Calu3 (cell line): ENCODE measurements at places on chromosomes 3 and 15. TPM values are rescaled to one million over a fixed set of nuclear protein-coding genes. Genes with fewer than 3 reads are reported as not detected.

The CACNA2D3 gene
- total RNA-seq = not detected in 2 replicates

The COL7A1 gene
- total RNA-seq = 8.6 and 13.9 TPM in 2 replicates

The STRIT1 gene
- total RNA-seq = not detected in 2 replicates

GRCh38 chr3:113963879-113964278 lies 16.1 kb downstream of the ZDHHC23 start:
- no peaks in the 10 kb centered on the region for H3K27me3 ChIP-seq
- no peak for DNase-seq
- H3K4me3 ChIP-seq = no peak overlapping the region
- H3K36me3 ChIP-seq = no peaks in the 10 kb centered on the region
- no peak overlapping the region for H3K27ac ChIP-seq
- no peaks in the 10 kb centered on the region for H3K4me1 ChIP-seq

GRCh38 chr15:67803996-67804843 lies 21.1 kb upstream of the SKOR1 start:
- no peak overlapping the region for H3K27ac ChIP-seq
- no peaks in the 10 kb centered on the region for H3K36me3 ChIP-seq
- no peaks in the 10 kb centered on the region for H3K27me3 ChIP-seq
- no peak overlapping the region for H3K4me3 ChIP-seq
- H3K4me1 ChIP-seq = no peaks in the 10 kb centered on the region

DNA sequence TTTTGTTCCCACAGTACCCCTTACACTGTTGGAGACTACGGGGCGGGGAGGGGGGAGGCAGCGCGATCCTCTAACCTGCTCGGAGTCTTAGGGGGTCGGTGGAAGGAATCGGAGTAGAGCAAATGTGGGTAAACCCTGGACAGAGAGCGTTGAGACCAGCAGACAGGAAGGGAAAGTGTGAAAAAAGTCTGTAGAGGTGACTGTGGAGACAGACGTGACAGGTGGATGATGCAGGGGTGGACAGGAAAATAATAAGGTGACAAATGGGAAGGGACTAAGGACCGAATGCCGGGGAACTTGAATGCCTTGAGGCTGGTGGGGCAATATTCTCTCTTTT lies 424 bp downstream of the EAF2 start:
- H3K4me3 ChIP-seq = peak overlapping the region; percentile 86
- DNase-seq = no peak
- H3K27me3 ChIP-seq = no peaks in the 10 kb centered on the region
- H3K36me3 ChIP-seq = peaks cover 19% of the 10 kb centered on the region

The TGM5 gene
- not detected in 2 replicates for total RNA-seq

The RASGRF1 gene
- total RNA-seq = 2.2 and 2.9 TPM in 2 replicates

DNA sequence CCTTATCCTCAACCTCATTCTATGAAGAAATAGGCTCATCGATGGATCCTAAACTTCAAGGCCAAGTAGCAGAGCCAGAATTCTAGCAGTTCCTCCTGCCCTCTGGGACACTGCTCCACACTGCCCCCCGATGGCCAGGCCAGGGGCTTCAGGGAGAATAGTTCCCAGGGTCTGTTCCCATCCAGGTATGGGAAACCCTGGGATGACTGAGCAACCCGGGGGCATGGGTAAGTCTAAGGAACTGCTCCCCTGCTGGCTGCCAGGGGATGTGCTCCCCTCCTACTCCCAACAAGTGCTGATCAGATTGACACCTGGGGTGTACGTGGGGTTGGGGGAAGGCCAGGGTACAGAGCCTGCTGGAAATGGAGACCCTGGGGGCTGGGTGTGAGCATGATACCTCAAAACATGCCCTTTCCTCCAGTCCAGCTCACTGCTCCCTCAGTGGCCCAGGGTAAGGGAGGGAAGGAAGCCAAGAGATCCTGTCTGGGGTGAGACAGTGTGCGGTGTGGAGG lies 7.6 kb downstream of the ULK3 start:
- no peak overlapping the region for H3K4me3 ChIP-seq
- peaks cover 16% of the 10 kb centered on the region for H3K4me1 ChIP-seq
- peaks cover 5% of the 10 kb centered on the region for H3K36me3 ChIP-seq

DNA sequence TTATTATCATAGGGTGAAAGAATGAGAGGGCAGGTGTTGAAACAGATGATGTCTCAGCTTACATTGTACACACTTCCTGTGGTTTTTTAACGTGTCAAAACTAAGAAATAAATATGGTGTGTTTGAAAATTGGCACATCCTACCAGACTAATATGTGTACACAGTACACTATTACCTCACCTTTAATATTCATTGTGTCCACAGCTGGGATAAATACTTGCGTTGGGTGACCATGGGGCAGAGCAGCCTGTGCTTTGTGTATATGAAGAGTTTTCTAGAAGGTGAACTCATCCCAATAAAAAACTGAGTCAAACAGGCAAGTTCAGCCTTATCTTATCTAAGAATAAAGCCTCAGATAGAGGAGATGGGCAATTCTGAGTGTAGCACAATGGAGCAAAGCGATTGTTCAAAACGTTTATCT lies 17.3 kb downstream of the SUCNR1 start:
- peaks cover 5% of the 10 kb centered on the region for H3K36me3 ChIP-seq
- no peaks in the 10 kb centered on the region for H3K27me3 ChIP-seq
- DNase-seq = no peak
- H3K4me1 ChIP-seq = peaks cover 6% of the 10 kb centered on the region
- H3K27ac ChIP-seq = no peak overlapping the region

GRCh38 chr15:97168704-97169475 lies 791.6 kb upstream of the ARRDC4 start:
- H3K4me3 ChIP-seq = no peak overlapping the region
- DNase-seq = no peak
- no peaks in the 10 kb centered on the region for H3K36me3 ChIP-seq
- no peaks in the 10 kb centered on the region for H3K27me3 ChIP-seq

DNA sequence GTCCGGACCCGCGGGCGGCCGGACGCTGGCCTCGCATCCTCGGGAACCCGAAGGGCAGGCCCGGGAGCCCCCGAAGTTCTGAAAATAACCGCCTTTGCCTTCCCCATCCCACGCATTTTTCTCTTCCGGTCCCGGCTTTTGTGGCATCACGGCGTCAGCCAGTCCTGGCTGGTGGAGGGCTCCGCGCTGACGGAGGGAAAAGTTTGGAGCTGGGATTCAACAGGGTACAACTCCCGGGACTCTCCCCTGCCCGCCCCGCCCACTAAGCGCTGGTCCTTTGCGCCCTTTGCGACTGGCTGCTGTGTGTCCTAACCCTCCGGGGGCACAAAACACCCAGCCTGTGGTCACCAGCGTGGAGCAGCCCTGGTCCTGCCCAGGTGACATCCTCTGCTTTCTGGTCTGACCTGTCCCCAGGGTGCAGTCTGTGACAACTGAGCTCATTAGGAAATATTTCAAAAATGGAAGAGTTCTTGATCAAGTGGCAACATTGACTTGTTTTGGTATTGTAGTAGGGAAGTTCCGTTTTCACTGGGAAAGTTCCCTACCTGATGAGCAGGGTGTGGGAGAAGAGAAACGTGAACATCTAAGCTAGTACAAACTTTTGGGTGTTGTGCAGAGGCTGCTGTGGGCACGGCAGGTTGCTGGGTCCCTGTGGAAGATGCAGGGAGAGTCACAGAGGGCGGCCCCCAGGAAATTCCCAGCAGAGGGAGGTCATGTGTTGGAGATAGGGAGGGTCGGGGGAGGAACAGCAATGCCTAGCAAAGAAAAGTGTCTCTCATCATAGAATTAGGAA lies 775 bp downstream of the ARNT2 start:
- no peak overlapping the region for H3K27ac ChIP-seq
- H3K4me3 ChIP-seq = peak overlapping the region; percentile 59
- peak; percentile 6 for DNase-seq
- no peaks in the 10 kb centered on the region for H3K4me1 ChIP-seq

The SNURF gene
- not detected in 2 replicates for total RNA-seq

- no peaks in the 10 kb centered on the region for H3K27me3 ChIP-seq
- H3K36me3 ChIP-seq = no peaks in the 10 kb centered on the region
- H3K4me3 ChIP-seq = no peak overlapping the region
- H3K4me1 ChIP-seq = peaks cover 20% of the 10 kb centered on the region
- no peak for DNase-seq
- no peak overlapping the region for H3K27ac ChIP-seq
Observed at GRCh38 chr3:24641628-24642027, 147.0 kb upstream of the THRB start.

DNA sequence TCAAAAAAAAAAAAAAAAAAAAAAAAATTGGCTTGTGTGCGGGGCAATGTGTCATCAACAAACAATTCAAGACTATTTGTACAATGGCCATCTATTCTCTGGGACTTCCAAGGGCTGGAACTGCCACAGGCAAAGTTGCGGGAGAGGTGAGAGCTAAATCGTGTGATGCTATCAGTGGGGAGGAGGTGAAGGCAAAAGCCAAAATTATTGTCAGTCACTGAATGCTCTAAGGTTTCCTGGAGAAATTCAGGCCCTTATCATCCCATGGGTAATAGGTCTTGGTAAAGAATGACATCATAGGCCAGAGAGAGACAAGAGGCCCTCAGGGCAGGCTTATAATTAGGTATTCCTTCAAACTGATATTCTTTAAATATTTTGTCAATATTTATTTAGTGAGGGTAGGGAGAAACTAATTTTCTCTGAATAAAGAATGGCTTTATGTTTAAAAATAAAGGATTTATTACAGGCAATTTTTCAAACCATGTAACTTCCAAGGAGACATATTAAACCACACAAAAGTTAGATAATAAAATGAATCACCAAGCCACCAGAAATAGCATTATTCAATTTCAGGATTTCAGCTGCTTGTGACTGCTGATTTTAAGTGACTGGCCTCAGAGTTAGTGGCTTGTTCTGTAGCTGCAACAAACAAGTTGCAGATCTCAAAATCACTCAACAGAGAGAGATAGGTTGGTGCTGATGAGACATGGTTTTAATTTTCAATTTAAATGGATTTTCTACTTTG lies 226.3 kb upstream of the MRPL3 start:
- no peaks in the 10 kb centered on the region for H3K4me1 ChIP-seq
- H3K36me3 ChIP-seq = no peaks in the 10 kb centered on the region
- no peak overlapping the region for H3K27ac ChIP-seq
- no peak overlapping the region for H3K4me3 ChIP-seq

- no peak overlapping the region for H3K27ac ChIP-seq
- no peaks in the 10 kb centered on the region for H3K36me3 ChIP-seq
- H3K27me3 ChIP-seq = no peaks in the 10 kb centered on the region
Observed at GRCh38 chr3:107953722-107954121, 137.1 kb downstream of the CD47 start.

GRCh38 chr3:174417573-174417972 lies 441.6 kb upstream of the NAALADL2 start:
- H3K4me1 ChIP-seq = no peaks in the 10 kb centered on the region
- no peak for DNase-seq
- H3K27ac ChIP-seq = no peak overlapping the region
- no peaks in the 10 kb centered on the region for H3K27me3 ChIP-seq

GRCh38 chr15:31265871-31266711 lies 60.5 kb upstream of the KLF13 start:
- DNase-seq = no peak
- H3K27me3 ChIP-seq = no peaks in the 10 kb centered on the region
- H3K27ac ChIP-seq = no peak overlapping the region
- peaks cover 5% of the 10 kb centered on the region for H3K36me3 ChIP-seq

DNA sequence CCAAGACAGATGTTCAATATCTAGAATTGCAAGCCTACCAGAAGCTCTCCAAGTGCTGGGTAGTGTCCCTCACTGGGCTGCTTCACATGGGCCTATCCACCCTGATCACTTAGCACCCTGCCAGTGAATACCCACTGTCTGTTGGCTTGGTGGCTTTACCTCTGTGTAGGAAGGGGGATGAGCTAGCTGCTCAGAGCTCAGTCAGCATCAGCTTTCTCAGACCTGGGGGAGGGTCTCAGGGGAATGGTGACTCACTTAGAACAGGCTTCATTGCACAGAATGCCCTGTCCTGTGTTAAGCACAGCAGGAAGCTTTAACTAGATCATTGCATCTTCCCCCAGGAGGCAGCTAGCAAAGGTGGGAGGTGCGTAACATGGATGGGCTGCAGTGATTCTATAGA lies 209.8 kb downstream of the PDCD6IP start:
- no peak overlapping the region for H3K4me3 ChIP-seq
- no peaks in the 10 kb centered on the region for H3K36me3 ChIP-seq
- H3K27ac ChIP-seq = no peak overlapping the region
- no peak for DNase-seq
- no peaks in the 10 kb centered on the region for H3K4me1 ChIP-seq
- no peaks in the 10 kb centered on the region for H3K27me3 ChIP-seq

The LMOD3 gene
- total RNA-seq = not detected in 2 replicates

DNA sequence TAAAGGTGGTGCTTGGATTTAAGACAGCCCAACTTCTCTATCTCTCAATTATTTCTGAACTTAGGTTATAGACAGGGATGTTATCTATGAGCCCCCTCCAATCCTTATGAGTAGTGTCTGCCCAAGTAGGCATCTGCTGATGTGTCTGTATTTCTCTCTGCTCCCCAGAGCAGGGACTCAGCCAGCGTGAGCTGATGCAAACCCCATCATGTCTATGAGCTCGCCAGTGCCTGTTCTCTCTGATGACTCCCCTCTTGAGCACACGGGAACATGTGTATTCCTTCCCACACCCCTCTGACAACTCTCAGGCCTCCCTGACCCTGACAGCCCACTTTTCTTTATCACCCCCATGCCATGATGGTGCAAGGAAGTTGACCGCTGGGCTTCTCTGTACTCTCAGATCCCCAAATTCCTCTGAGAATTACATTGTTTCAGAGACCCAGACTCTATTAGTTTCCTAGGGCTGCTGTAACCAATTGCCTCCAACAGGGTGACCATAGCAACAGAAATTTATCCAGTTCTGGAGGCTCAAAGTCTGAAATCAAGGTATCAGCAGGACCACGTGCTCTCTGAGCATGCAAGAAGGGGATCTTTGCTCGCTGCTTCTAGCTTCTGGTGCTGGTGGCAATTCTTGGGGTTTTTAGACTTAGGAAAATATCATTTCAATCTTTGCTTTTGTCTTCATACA lies 73.5 kb upstream of the ST8SIA2 start:
- no peak overlapping the region for H3K4me3 ChIP-seq
- H3K27ac ChIP-seq = no peak overlapping the region
- H3K36me3 ChIP-seq = no peaks in the 10 kb centered on the region
- H3K27me3 ChIP-seq = peaks cover 87% of the 10 kb centered on the region
- H3K4me1 ChIP-seq = no peaks in the 10 kb centered on the region
- DNase-seq = no peak

DNA sequence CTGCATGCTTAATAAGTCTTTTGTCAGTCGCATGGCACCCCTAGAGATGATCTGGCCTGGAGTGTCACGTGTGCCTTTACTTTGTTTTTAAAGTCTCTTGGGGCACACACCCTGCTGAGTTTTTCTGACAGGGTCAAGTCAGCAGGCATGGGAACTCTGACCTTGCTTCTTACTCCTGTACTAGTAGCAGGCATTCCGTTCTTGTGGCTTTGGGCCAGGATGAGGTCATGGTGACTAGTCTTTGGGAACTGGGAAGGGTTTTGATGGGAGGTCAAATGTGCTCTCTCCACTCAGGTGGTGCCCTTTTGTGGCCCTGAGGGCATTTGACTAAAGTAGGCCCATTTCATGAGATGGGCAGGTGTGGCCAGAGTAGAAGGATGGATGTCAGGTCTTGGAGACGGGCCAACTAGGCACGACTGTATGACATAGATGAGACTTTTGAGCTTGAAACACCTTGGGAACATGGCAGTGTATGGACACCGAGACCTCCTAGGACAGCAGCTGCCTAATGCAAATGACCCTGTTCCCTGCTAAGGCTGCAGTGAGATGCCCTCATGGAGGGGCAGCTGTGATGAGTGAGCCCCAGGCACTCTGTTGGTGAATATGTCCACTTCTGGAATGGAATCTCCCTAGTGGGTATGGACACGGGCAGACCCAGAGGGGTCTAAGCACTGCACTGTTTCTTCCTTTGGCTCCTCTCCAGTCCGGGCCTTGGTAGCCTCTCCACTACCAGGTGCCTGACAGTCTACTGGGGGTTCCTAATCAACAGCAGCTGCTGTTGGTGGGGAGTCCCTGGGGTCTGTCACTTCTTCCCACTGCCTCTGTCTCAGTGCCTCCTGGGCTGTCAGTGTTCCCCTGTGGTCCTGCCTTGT lies 16.4 kb downstream of the SRPRB start:
- H3K4me3 ChIP-seq = no peak overlapping the region
- H3K27me3 ChIP-seq = no peaks in the 10 kb centered on the region
- H3K27ac ChIP-seq = peak overlapping the region; percentile 8
- peak; percentile 73 for DNase-seq
